ENCODE measurements at places on chromosomes 4 and X.

DNA sequence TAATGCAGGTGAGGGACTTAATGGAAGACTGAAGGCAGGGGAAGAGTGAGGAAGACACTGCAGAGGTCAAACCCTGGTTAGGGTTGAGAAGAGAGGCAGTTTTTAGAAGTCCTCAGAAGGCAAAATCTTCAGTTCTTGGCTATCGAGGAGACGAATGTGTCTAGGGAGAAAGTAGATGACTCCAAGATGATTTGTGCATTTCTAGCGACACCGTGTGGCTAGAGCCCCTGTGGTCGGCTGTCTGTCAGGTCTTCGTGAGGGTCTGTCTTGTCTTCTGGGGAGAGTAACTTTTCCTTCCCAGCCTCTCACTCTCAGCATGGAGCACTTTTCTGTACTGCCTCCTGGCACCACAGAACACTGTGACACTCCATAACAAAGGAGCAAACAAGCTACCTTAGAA lies 458.1 kb downstream of the STIM2 start:
- DNase-seq: peak; percentile 18

- DNase-seq: peak; percentile 16
Measured at GRCh38 chrX:151680805-151681204, 14.5 kb upstream of the PRRG3 start.

DNA sequence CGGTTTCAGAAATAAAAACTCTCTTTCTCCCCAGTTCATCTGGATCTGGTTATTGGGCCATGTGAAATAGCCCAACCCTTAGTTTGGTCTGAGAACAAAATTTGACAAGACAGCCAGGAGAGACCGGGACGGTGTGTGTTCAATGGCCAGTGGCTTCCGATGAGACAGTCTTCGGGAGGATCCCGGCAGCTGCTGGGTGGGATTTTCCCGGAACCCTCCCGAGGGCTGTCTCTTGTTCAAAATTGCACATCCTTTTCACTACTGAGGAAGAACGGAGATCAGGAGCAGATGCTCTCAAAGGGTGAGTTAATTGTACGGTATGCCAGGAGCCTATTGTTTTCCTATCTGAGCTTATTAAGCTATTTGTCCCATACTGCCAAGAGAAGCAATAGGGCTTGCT lies 166.5 kb downstream of the PRR32 start:
- peak; percentile 58 for DNase-seq

- no peak for DNase-seq
Measured at GRCh38 chrX:66625525-66625924, 13.4 kb downstream of the EDA2R start.

GRCh38 chrX:132505116-132505515 lies 16.3 kb upstream of the MBNL3 start:
- DNase-seq: no peak

GRCh38 chrX:131729295-131729694 lies 185.4 kb downstream of the OR13H1 start:
- DNase-seq: peak; percentile 76

- DNase-seq: no peak
Measured at GRCh38 chrX:39855748-39856129, 242.0 kb downstream of the BCOR start.

Measured in NCI-H1930 (cell line).